ENCODE measurements at places on chromosomes 12 and 14.

DNA sequence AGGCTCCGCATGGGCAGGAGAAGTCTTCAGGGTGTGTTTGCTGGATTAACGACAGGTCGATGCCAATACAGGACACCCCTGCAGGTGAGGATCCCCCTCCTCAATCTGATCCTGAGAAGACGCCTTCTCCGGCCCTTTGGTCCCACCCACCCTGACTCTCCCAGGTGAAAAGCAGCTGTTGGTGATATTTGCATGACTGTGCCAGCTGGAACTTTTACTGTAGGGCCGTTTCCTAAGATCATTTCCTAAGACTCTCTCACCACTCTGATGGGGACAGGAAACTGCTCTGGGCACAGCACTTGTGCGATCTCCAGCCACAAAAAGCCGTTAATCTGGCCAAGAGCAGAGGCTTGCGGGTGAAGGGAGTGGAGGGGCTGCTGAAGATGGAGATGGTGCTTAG is 16.8 kb upstream of the EIF5 start:
- ATAC-seq, result no peak

DNA sequence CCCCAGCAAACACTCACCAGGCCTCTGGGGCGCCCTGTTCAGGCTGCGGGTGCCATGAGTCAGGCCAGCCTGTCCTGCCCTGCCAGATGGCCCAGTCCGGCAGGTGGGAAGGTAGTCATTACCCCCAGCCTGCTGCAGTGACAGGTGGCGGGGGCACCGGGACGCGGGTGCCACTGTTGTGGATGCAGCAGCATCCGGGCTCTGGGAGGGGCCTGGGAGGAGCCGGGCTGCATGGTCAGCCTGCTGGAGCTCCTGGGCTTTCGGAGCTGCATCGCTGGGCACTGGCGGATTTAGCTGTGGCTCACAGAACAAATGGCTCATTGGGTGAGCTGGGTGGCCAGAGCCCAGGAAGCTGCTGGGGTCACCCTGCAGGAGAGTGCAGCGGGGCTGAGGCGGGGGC is 13.5 kb downstream of the CEP170B start:
- no peak for ATAC-seq

- no peak for ATAC-seq
Measured at GRCh38 chr14:101502761-101503392, 58.4 kb upstream of the DIO3 start.

DNA sequence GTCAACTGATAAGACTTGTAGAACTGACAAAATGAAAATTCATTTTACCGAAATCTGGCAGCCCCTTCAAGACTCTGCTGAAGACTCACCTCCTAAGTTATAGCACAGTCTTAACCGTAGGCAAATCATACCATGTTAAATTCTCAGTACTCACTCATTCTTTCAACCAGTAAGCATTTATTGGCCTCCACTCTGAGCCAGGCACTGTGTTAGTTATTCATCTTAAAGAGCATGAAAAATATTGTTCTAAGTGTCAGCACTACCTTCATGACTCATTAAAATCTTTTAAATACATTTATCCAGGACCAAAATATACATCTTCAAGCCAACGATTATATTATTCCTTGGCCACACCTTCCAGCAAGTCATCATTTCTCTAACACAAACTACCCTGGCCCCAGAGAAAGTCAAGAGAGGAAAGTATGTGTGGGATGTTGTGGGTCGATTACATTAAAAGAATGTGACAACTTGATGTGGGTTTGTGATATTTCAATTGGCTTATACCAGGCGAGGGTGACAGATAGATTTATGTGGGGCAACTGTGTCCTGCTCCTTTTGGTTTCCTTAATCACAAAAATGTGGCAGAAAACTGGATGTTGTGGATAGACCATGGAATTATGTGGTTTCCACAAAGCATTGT is 55.0 kb downstream of the TMEM30B start:
- ATAC-seq, result no peak

GRCh38 chr14:30873308-30874119 is 845 bp upstream of the COCH start:
- no peak for ATAC-seq

Data from activated T-helper 17 cell treated with anti-CD3 and anti-CD28 coated beads, Interleukin-2, amount 50 U/mL, for 72 hours (primary cell).